ENCODE measurements at places on chromosomes 2 and 18.

- H3K4me1 ChIP-seq: no peaks in the 10 kb centered on the region
- H3K27ac ChIP-seq: no peak overlapping the region
- no peak for DNase-seq
- H3K27me3 ChIP-seq: peaks cover 4% of the 10 kb centered on the region
- H3K36me3 ChIP-seq: no peaks in the 10 kb centered on the region
- H3K4me3 ChIP-seq: no peak overlapping the region
Measured at GRCh38 chr18:3211236-3211992, 8.4 kb downstream of the MYOM1 start.

DNA sequence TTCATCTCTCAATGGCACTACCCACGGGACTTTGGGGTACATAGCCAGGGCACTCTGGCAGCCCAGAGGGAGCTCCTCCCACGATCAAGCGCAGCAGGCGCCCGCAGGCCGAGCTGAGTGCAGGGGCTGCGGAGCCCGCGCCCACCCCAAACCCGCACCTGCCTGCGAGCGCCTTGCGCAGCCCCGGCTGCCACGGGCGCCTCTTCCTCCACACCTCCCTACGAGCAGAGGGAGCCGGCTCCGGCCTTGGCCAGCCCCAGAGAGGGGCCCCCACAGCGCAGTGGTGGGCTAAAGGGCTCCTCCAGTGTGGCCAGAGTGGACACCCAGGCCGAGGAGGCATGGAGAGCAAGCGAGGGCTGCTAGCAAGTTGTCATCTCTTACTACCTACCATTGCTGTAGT lies 165.2 kb downstream of the UBE2E3 start:
- H3K4me3 ChIP-seq: no peak overlapping the region
- no peak overlapping the region for H3K27ac ChIP-seq
- no peaks in the 10 kb centered on the region for H3K36me3 ChIP-seq
- no peak for DNase-seq

GRCh38 chr2:45812011-45812500 lies 160.6 kb downstream of the PRKCE start:
- no peak overlapping the region for H3K4me3 ChIP-seq
- peaks cover 39% of the 10 kb centered on the region for H3K4me1 ChIP-seq
- peak; percentile 56 for DNase-seq
- H3K36me3 ChIP-seq: no peaks in the 10 kb centered on the region
- peak overlapping the region; percentile 92 for H3K27ac ChIP-seq

GRCh38 chr2:33457556-33458247 lies 18.7 kb upstream of the RASGRP3 start:
- no peak overlapping the region for H3K27ac ChIP-seq
- no peak overlapping the region for H3K4me3 ChIP-seq
- no peaks in the 10 kb centered on the region for H3K27me3 ChIP-seq

All from endothelial cell of umbilical vein (primary cell).